Suppressor macrophage treated with lipopolysaccharide for 4 hours (primary cell): ENCODE measurements at places on chromosomes 4 and X.

- DNase-seq: no peak
Observed at GRCh38 chr4:52606726-52607125, 52.4 kb downstream of the USP46 start.

DNA sequence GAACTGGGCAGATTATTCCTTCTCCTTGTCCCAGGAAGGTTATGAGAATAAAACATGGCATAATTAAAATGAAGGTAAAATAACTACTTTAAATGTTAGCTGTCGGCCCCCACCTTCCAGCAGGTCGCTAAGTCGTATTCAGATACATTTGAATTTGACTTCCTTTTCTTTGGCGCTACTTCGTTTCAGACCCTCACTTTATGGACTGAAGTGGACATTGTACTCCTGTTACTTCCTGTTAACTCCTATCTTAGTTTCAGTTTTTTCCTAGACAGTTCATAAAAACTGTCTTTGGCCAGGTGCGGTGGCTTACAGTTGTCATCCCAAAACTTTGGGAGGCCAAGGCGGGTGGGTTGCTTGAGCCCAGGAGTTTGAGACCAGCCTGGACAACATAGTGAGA lies 5.7 kb downstream of the SYAP1 start:
- no peak for DNase-seq

DNA sequence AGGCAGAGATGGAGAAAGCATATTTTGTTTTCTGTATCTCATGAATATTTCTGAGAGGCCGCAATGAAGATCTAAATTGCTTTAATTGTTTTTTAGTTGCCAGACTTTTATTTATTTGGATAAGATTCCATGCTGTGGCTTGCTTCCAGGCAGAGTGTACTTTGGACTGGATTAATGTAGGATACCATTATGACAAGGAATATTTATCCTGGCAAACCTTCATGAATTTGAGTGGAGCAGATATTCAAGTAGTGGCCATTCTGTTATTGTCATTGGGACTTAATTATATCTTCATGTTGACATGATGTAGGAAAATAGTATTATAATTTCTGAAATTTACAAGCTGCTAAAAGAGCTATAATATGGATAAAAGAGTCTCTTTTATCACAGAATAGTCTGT lies 182.9 kb downstream of the C4orf33 start:
- no peak for DNase-seq

GRCh38 chr4:161892951-161893350 lies 270.8 kb downstream of the FSTL5 start:
- DNase-seq: no peak

- DNase-seq: peak; percentile 39
Observed at GRCh38 chr4:144906181-144906925, 191.6 kb downstream of the ANAPC10 start.

- peak; percentile 44 for DNase-seq
Observed at GRCh38 chr4:140799686-140800225, 43.6 kb upstream of the TBC1D9 start.

DNA sequence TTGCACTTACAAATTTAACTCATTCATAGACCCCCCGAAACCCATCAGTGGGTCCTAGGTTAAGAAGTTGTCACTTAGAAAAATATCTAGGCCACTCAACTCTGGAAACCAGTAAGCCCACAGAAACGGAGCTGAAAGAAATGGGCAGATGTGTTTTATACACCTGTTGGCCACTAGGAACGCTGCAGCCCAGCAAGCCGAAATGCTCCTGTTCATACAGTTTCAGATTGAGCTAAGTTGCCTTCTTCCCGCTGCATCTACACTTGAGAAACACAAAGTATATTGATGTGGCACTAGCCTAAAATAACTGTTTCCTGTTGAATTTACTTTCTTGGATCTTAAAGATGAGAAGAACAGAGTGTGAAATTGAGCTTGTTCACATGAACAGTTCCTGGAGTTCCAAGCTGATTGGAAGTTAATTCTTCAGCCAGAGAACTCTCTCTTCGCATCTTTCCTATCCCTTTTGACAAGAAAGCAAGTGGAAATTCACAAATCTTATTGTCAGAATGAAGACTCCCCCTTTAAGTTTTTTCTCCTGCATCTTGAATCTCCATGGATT lies 174.1 kb downstream of the RBMX2 start:
- DNase-seq: peak; percentile 24

GRCh38 chr4:168212656-168213055 lies 105.9 kb downstream of the DDX60 start:
- no peak for DNase-seq

GRCh38 chrX:13366698-13367097 lies 46.8 kb upstream of the ATXN3L start:
- no peak for DNase-seq

- no peak for DNase-seq
Observed at GRCh38 chr4:102586644-102587021, 85.5 kb downstream of the NFKB1 start.

DNA sequence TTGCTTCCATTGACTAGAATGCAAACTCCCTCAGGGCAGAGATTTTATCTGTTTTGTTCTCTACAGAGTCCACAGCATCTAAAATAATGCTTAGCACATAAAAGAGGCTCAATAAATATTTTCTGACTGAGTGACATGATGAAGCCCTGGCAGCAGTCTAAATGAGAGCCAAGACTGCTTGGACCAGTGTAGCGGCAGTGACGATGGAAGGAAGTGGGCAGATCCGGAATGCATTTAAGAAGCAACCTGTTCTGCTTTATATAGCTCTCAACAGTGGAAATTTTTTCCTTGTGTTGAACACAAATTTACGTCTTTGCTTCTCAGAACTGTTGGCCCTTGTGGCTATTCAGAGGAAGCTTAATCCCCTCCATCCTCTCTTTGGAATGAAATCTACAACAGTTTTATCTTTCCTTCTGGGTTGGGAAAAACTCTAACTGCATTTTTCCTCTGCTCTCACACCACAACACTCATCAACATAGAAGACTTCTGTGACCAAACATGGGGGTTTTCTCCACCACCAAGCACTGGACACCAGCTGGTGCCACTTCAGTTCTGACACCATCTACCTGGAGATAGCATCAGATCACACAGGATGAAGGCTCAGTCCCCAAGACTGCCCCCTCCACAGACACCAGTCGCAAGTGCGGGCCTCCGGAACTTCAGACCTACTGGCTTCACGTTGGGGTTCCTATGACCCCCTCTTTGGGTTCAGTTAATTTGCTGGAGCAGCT lies 7.0 kb upstream of the BEND4 start:
- no peak for DNase-seq

DNA sequence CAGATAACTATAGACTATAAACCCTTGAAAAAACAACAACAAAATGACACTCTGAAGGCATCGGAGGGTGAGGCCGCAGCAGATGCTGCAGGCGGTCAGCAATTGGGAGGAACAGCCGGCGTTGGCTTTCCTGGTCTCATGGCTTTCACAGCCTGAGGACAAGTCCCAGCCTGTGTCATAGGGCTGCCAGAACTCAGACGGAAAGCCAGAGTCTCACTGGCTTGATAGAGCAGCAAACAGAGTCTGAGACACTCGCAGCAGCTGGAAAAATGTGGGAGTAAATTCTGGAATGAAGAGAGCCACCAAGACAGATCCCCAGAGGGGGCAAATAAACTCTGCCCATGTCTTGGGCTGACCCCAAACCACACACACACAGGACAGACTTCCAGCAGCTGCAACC lies 86.3 kb downstream of the PPP2R2C start:
- no peak for DNase-seq

GRCh38 chr4:182494103-182494502 lies 250.9 kb downstream of the TENM3 start:
- DNase-seq: no peak
